ENCODE measurements at places on chromosomes 2 and 18.
A peak's percentile ranks its signal among the peaks of the same experiment; 100 is the strongest.

DNA sequence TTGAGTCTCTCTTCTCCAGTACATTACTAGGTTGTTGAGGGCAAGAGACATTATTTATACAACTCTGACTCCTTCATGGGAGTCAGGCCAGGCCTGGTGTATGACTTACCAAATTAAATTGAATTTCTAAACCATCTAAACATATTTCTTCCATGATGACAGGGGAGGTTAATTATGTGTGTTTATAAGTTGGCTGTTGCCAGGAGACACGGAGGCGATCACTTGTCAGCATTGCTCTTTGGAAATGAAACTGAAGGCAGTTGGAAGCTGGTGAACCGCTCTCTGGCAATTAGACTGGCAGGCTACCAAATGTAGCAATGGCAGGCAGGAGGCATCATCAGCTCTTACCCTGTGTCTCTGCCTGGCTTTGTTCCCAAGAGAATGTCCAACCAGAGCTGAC lies 241.4 kb downstream of the KCNS3 start:
- DNase-seq, result peak; percentile 29

- DNase-seq, result no peak
These were observed 160.4 kb downstream of the SMAD7 start for GRCh38 chr18:48790226-48790863.

GRCh38 chr2:131673400-131674173 lies 145.9 kb downstream of the CCDC74A start:
- peak; percentile 13 for DNase-seq

DNA sequence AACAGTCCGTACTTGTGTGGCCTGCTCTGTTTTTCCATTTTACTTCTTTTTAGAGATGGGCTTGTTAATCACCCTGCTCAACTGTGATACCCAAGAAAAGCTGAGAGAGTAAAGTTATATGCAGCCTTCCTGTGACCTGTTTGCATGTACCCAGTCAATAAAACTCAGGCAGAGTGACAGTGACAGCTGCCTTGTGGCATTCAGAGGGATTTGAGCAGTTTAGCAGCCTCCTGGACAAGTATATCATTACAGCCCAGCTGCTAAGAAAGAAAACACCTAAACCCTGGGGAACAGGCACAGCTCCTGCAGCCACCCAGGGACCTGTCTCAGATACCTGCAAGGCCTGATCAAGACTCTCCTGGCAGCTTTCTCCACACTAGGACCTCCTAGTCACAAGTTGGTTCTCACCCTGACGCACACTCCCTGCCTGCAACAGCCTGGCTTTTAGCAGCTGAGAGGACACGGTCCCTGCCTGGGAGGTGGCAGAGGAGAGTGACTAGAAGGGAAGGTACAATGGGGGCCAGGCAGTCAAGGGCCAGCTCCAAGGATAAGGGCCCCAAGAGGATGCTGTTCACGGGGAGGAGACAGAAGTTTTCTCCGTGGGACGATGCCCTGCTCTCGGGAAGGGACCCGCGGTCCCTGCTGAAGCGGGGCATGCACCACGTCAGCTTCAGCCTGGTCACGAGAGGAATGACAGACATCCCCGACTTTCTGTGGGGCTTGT lies at the start of gene LRRC30:
TSS of gene LRRC30 (plus strand) at position 464 of the 724 bp plus-strand sequence. CDS start at position 514, 50 bp downstream.
- DNase-seq, result no peak

DNA sequence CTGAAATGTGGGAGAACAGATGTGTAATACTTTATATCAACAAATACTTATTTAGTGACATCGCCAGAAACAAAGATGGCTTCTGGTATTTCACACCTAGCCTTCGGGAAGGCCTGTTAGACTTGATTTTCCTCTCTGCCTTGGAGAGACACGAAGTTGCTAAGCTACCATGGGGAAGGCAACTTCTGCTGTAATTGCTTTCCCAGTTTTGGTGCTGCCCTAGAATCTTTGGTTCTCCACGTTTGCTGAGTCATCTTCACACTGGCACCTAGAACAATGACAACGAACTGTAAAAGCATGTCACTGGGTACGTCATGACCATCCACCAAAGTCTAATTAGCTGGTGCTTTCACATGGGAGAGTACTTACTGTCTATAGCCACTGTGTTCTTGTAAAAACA lies 58.7 kb upstream of the ACTR3 start:
- DNase-seq, result no peak

DNA sequence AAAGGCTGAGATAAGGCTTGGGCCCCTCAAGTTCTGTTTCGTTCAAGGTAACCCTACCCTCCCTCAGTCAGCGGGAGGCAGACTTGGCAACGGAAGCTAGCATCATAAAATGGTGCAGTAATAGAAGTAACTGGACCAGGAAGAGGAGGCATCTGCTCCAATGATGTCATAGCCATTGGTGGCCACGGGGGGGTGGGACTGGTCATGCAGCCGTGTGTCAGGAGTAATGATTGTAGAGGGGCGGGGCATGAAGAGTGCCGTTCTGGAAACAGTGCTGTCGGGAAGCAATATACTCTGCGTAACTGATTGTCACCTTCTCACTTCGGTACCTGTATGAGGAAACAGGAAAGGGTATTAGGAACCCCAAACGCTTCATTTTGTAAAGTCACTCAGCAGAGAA lies 6.9 kb upstream of the POLR2D start:
- no peak for DNase-seq
